ENCODE measurements at places on chromosomes 5 and 9.

DNA sequence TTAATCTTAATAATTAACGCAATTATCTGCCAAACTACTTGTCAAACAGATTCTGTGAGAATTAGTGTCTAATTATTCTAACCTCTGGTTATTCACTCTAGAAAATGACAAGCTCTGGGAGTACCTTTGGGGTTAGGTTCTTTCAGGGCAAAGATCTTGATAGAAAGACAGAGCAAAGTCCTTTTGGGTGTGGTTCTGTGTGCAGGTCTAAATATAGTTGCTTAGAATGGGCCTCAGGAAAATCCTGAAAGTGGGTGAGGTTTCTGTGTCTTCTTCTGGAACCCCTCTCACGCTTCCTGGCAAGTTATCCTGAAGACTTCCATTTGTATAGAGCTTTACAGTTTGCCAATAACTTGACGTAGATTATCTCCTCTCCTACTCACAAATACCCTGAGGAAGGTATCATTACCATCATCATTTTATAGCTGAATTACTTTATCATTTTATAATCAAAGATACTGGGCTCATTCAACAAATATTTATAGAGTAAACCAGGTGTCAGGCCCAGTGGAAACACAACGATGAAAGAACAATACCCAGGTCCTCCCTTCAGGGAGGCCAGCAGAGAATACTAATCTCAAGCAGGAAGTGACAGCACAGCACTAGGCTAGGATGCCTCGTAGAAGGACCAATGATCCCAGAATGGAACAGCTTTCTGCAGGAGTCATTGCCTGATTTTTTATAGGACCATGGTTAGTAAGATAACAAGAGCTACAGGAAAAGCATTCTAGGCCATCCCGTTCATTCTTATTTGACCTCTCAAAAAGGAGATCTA is 27.6 kb upstream of the LHFPL2 start:
- DNase-seq, result no peak

GRCh38 chr5:177519463-177520235 is 2.9 kb upstream of the DDX41 start:
- no peak for DNase-seq

GRCh38 chr5:104821606-104822005 is 1259.0 kb upstream of the NUDT12 start:
- DNase-seq, result no peak

- no peak for DNase-seq
Measured at GRCh38 chr5:125083981-125084380, 337.5 kb upstream of the ZNF608 start.

- no peak for DNase-seq
Measured at GRCh38 chr5:8491254-8491653, 622.3 kb downstream of the MTRR start.

DNA sequence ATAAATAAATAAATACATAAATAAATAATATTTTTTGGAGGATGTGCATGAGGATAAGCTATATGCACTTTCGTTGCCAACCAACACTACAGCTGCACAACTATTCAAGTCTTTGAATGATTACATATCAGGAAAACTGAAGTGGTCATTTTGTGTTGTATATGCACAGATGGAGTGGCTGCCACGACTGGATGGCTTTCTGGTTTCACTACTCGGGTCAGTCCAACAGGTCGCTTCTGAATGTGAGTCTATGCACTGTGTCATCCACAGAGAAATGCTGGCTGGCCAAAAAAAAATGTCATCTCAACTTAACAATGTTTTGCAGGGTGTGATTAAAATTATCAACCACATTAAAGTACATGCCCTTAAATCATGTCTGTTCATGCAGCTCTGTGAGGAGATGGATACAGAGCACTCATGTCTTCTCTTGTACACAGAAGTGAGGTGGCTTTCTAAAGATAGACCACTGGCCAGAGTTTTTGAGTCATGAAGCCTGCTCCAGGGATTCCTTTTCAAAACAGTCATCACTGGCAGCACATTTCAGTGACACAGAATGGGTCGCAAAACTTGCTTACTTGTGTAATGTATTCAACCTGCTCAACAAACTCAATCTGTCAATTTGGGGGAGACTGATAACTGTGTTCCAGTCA is 589.8 kb upstream of the CYLC2 start:
- DNase-seq, result no peak

DNA sequence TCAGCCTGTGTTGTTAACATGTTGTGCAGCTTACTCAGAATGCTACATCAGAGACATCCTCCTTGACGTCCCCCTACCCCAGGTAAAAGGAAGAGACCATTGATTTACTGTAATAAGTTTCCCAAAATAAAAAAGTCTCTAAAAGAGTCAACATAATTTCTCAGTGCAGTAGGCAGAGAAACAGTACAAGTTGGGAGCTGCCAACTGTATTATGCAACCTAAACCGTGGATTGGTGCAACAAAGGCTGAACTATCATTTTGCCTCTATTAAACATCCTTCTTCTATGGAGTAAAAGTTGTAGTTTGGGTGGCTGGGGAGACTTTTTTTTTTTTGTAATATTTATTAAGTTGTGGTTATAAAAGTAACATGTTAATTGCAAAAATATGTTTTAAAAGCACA is 208.0 kb downstream of the NR3C1 start:
- DNase-seq, result no peak

- DNase-seq, result peak; percentile 23
Measured at GRCh38 chr9:95127249-95128176, 190.0 kb downstream of the FANCC start.

- no peak for DNase-seq
Measured at GRCh38 chr5:150298701-150299451, 3.8 kb downstream of the ARSI start.

DNA sequence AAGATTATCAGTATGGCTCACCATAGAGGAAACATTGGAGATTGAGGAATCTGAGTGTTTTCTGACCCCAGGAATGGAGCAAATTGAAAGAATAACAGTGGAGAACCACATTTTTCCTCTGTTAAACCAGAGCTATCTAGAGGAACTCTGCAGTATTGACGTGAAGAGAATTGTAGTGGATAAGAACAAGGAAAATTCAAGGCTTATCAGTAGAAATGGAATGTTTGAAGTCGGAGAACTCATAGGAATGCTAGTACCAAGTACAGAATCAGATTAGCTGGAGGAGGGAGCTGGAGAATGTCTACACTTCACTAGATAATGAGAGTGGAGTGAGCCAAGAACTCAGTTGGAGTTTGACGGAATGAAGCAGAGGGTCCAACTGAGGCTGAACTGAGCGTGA is 50.3 kb downstream of the SNCAIP start:
- DNase-seq, result no peak

DNA sequence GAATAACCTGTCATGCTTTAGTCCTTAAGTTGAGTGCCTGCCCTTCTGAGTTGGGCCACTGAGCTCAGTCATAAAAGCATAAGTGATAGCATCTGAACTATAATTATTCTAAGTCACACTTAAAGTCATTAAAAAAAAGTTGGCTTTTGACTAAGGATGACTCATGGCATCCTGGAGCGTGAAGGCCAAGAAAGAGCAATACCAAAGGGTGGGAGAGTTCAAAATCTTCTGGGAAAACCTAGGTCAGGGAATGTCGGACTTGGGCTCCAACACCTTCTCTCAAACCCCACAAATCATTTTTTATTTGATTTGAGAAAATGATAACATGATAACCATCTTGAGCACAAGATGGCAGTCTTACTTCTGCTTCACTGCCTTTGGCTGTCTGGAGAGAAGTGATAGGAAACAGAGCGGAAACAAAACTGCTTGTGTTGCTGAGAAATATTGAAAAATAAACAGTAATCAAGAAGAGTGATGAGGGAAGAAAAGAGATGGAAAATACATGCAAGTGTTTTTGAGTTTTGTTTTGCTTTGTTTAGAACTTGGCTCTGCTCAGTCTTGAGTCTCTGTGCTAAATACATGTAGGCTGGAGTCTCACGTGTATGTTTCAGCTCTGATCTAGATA is 16.9 kb upstream of the NTRK2 start:
- no peak for DNase-seq

DNA sequence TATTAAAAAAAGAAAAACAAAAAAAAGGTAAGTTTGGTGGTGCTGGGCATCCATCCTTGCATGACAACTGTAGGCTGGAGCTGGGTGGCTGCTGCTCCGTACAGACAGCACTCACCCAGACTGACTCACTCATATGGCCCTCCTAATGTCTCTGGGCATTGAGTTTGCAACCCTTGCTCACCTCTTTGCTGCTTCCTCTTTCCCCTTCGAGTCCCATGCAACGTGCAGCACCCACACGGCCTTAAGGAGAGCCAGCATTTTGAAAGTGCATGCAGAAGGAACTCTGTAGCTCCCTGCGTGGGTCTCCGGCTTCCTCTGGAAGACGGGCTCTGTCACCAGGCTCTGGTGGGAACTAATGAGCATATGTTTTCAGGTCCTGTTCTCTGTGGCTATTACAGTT is 60.5 kb upstream of the ENTREP1 start:
- DNase-seq, result no peak

- DNase-seq, result no peak
Measured at GRCh38 chr5:172749881-172750633, 20.9 kb downstream of the DUSP1 start.

DNA sequence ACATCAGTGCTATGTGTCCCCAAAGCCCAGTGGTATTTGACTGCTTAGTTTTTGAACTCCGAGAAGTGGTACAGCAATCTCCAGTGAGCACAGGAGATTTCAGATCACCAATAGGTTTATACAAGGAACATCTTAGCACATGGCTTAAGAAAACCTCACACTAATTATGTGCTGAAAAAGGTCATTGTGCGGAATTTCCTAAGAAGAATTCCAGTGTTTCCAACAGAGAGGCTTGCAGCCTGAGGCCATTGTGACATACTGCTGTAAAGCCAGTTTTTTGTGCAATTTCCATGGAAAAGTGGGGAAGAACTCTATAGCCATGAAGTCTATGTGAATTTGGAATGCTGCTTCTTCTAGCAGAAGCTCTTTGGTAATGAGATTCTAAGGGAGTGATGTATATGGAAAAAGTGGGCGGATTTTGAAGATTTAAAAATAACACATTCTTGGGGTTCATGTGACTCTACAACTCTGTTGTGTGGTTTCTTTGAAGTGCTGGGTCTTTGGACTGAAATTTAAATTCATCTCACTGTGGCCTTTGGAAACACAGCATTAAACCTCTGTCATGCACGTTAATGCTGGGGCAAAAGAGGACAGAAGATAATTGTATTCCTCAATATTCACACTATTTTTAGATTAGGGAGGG is 110.5 kb upstream of the CD180 start:
- DNase-seq, result no peak

DNA sequence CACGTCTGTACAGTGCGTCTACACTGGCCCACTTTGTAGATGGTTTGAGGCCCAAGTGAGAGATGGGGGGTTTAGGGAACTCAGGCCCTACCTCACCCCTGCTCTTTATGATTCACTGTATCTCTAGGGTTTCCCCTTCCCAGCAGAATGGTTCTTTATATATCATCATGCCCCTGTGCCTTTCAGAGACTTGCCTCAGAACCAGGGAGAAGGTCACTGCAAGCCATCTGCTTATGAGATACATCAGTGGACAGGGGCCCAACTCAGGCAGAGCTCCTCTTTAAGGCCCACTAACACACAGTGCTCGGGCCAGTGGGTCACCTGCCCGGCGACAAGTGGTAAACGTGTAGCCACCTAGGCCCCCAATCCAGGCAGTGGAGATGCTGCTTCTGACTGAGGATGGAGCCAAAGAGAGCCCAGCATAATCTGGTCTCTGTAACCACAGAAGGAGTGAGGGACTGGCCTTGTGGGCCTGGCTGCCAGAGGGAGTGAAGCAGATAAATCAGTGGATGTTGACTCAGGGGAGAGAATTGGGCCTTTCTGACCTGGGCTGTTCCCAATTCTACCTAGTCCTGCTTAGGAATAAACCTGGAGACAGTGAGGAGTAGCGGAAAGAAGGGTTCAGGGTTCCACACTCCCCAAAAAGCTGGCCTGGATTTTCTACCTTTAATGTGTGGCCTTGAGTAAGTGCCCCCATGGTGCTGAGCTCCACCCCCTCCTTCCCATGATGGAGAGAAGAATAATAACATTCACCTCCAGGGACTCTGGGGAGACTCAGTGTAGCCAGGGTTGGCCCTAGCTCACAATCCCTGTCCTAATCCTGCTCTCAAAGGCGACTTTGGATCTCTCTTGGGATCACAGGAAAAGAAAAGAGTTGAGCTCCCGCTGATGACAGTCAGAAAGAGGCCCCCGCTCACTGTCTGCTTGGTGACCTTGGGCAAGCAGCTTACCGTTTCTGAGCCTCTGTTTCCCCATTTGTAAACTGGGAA is 2.8 kb upstream of the DUSP1 start:
- DNase-seq, result no peak

GRCh38 chr9:132942541-132943182 is 1.8 kb downstream of the TSC1 start:
- no peak for DNase-seq

- no peak for DNase-seq
Measured at GRCh38 chr5:150672237-150672883, 11.3 kb downstream of the MYOZ3 start.

- no peak for DNase-seq
Measured at GRCh38 chr5:181193656-181194055, 11.3 kb downstream of the TRIM7 start.

- DNase-seq, result no peak
Measured at GRCh38 chr5:173845321-173845720, 42.8 kb upstream of the CPEB4 start.

- DNase-seq, result no peak
Measured at GRCh38 chr5:57947181-57947580, 464.6 kb upstream of the ACTBL2 start.

GRCh38 chr9:70170151-70170790 is 88.5 kb upstream of the SMC5 start:
- DNase-seq, result no peak
